Activated T-cell treated with anti-CD3 and anti-CD28 coated beads for 4 hours (primary cell): ENCODE measurements at places on chromosomes 7 and 10.

DNA sequence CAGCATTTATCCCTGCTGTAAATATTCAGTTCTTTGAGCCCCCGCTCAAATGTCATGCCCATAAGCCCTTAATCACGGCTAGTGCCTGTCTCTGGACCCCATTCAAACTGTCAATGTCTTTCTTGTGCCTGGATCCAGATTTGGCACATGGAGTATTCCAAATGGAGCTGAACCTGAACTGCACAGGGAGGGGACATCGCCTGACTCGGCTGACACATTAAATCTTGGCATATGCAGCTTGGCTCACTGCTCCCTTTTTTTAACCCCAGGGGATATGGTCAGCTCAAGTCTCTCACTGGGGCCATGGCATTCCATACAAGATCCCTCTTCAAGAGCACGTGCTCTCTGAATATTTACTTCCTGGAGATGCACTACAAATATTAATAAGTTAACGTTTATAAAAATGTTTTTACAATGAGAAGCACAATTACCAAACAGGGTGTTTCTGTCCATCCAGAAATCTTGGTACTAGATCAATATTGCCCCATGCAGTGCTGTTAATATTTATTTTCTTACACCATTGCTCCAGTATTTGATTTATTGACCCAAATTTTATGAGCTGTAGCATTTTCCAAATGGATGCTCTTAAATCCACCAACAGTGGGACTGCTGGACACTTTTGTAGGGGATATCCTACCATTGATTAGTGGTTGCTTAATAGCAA, 57.4 kb downstream of the FGFR2 start:
- DNase-seq, result no peak

GRCh38 chr7:37052705-37053104, 328.4 kb upstream of the AOAH start:
- no peak for DNase-seq

GRCh38 chr10:49144058-49144720, 10.4 kb upstream of the FAM170B start:
- DNase-seq, result no peak

- no peak for DNase-seq
These were observed 31.5 kb downstream of the EPC1 start for GRCh38 chr10:32315424-32315823.

- DNase-seq, result no peak
These were observed 187.8 kb downstream of the PPP1R17 start for GRCh38 chr7:31874631-31875386.

- DNase-seq, result no peak
These were observed 12.6 kb upstream of the COL1A2 start for GRCh38 chr7:94382132-94382531.

GRCh38 chr10:2882628-2883027, 184.7 kb upstream of the PFKP start:
- DNase-seq, result no peak

GRCh38 chr10:82040336-82040735, 165.3 kb downstream of the NRG3 start:
- DNase-seq, result no peak

DNA sequence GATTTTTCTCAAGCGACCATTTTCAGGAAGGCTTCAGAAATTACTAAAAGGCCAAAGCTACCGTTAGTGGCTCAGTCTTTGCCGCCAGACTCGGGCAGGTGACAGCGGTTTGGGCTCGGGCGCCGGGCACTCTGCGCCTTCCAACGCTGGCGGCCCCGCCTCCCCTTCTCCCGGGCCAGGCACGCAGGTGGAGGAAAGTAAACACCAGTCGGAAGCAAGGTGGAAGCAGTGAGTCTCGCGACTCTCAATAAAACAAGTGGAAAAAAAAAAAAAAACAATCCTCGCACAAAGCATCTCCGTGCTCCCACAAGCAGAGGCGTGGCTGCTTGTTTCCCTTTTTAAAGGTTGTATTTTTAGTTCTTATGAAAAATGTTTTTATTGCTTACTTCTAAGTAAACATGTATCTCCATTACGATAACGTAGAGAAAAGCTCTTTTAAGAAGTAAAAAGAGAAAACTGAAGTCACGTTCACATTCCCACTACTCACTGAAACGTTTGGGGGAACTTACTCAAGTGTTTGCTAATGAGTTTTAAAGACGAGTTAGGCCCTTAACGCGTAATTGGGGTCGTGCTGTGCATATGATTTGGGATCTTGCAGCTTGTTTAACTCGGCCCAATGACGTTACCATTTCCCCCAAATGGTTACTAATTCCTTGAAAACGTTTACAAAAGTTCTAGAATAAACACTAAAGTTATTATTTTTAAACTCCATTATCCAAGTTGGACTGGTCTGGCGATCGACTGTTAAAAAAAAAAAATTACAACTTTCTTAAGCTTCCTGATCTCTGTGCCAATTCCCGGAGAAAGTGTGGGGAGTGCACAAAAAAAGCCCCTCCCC, 864 bp downstream of the CDCA7L start:
- DNase-seq, result no peak

DNA sequence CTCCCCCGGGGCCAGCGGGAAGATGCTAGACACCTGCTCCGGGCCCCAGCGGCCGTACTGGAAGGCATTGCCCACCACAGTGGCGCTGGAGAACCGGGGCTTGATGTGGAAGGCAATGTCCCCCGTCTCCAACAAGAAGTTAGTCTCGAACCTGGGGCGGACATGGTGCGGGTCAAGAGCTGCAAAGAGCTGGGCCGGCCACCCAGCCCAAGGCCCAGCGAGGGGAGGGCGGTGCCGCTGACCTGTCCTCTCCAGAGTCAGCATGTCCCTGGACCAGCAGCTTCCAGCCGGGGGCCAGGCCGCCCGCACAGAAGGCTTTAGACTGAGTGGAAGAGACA, 551 bp downstream of the GRIFIN start:
- DNase-seq, result no peak

GRCh38 chr10:56370217-56371113, 9.4 kb upstream of the ZWINT start:
- no peak for DNase-seq

DNA sequence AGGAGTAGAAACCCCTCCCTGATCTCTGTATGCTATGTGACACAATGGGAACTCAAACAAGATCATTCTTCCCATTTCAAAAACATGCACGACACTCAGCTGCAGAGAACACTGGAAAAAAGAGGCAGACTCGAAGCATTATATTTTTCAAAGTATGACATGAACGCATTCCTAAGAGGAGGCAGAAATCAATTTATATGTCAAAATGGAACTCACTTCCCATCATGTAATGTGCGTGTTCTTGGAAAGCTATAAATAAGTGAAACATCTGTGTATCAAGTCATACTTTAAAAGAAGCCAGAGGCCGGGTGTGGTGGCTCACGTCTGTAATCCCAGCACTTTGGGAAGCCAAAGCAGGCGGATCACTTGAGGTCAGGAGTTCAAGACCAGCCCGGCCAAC, 142.7 kb downstream of the ICA1 start:
- no peak for DNase-seq

GRCh38 chr10:82399850-82400249, 524.9 kb downstream of the NRG3 start:
- DNase-seq, result no peak

DNA sequence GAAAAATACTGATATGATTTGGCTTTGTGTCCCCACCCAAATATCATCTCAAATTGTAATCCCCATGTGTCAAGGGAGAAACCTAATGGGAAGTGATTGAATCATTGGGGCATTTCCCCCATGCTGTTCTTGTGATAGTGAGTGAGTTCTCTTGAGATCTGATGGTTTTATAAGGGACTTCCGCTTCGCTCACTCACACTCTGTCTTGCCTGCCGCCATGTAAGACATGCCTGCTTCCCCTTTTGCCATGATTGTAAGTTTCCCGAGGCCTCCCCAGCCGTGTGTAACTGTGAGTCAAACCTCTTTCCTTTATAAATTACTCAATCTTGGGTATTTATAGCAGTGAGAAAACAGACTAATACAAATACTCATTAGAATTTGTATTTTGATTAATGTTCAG, 5.1 kb upstream of the MRPS17 start:
- DNase-seq, result no peak

- DNase-seq, result no peak
These were observed 95.3 kb upstream of the ADO start for GRCh38 chr10:62709200-62709599.

DNA sequence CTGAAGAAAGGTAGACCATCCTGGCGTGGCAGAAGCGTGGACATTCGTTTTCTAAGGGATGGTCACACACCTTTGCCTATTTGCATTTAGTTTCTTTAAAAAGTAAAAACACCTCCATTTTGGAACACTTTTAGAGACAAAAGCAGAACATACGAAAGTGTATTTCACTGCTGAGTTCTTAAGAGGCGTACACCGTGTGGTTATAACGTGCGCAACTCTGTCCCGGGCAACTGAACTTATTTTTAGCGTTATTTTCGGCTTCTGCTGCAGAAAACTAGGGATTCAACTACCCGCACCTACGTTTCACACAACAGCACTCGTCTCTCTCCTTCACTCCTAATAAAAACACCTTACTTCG, 557 bp upstream of the LSM8 start:
- DNase-seq, result no peak

DNA sequence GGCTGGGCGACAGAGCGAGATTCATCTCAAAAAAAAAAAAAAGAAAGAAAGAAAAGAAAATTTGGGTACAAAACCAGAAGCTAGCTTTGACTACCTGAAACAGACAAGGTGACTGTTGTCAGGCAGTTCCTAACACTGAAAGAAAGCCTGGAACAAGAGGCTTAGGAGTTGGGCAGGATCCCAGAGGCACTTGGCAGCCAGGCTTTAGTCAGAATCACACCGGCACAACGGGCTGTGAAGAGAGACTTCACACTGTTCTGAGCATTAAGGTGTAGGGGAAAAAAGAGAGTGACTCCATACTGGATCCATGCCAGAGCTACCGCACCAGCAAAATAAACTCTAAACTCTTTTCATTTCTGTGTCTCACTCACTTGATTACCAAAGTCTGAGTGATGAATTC, 130.8 kb downstream of the ZNF467 start:
- DNase-seq, result no peak

- no peak for DNase-seq
These were observed 157.9 kb downstream of the ELMO1 start for GRCh38 chr7:37290731-37291130.

DNA sequence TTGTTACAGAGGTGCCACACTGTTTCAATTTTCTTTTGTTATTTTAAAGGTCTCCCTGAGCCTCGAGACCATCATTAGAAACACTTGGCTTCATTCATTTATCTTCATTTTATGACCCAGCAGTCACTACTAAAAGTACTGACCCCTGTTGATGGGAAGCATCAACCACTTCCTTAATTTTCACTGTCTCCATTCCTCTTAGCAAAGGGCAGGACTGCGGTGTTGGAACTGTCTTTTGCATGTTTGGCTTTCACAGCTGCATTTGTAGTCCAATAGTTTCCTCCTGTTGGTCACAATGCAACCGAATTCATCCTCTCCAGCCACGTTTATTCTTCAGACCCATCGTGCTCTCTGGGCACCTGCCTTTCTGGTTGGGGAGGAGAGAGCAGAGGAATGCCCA, 46.7 kb upstream of the PDZD8 start:
- DNase-seq, result no peak

DNA sequence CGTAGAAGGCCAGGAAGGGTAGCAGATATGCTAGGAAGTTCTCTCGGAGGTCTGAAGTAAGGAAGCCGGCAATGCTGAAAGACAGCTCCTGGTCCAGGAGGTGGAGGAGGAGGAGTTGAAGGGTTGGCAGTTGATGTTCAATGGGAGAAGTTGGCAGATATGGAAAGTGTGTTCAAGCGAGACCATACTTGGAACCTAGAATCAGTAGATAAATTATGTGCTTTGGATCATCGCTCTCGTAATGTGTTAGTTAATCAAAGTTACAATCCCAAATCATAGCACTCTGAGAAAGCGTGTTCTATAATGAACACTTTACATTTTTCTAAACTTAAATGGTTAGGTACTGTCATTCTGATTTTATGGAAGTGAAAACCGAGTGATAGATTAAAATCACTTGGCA, 152.9 kb downstream of the CELF2 start:
- no peak for DNase-seq

GRCh38 chr10:114431414-114432135, 27.3 kb upstream of the AFAP1L2 start:
- DNase-seq, result no peak

DNA sequence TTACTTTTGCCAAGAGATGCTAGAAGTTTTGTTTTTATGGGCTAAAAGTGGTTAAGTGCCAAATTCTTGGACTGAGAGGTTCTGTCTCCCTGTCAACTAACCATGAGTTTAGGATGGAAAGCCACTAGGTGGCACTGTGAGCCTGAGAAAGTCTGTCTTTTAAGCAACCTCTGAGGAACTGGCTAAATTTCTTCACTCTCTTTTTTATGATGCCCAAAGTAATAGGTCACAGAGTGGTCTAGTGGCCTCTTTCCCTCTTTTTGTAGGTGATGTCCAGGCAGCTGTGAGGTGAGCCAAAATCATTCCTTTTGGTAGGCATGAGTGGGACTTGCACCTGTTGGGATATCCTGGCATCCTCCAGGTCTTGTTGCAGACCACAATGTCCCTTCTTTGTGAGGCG, 56.8 kb downstream of the SND1 start:
- DNase-seq, result peak; percentile 71

GRCh38 chr7:30572212-30572841, 22.4 kb upstream of the GARS1 start:
- no peak for DNase-seq

DNA sequence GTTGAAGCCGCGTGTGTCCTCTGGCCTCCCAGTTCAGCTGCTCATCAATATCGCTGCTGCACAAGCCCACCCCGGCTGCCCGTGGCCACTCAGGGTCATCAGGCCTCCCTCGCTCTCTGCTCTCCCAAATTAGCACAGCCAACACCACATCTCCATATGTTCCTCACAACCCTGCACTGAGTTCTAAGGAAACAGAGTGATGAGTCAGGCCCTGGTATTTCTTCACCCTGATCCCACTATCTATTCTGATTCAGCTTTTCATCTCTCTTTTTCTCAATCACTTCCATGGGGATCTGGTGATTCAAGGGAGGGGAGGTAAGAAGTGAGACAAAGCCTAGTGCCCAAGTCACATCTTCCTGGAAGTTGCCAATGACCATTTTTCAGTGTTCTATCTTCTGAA, 23.8 kb downstream of the CYTH3 start:
- DNase-seq, result no peak

- DNase-seq, result no peak
These were observed 82.8 kb upstream of the ZNF32 start for GRCh38 chr10:43731486-43731885.

DNA sequence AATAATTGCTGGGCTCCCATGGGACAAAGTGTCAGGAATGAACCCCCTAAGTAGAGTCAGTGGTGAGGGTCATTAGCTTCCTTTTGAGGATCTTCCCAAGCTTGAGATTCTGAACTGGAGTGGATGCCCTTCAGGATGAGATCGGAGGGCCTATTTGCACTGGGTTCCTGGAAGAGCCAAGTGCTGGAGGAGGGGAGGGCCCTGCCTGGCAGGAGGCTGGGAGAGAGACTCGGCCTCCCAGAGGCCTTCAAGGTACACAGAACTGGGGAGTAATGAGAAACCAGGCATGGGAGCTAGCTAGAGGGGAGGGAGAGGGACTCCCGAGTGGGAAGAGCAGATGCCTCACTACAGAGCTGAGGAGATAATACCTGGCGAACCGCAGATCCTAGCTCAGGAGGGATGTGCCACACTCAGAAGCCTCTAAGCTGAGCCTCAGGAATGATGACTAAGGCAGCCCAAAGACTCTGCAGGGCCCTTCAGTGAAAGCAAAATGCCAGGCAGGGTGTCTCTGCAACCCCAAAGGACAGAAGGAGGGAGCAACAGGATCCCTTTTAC, 9.4 kb downstream of the PDAP1 start:
- no peak for DNase-seq
